Tongue (tissue), 3 donors: ENCODE measurements at places on chromosomes 13 and 19. TPM values are rescaled to one million over a fixed set of nuclear protein-coding genes. Genes with fewer than 3 reads are reported as not detected.

DNA sequence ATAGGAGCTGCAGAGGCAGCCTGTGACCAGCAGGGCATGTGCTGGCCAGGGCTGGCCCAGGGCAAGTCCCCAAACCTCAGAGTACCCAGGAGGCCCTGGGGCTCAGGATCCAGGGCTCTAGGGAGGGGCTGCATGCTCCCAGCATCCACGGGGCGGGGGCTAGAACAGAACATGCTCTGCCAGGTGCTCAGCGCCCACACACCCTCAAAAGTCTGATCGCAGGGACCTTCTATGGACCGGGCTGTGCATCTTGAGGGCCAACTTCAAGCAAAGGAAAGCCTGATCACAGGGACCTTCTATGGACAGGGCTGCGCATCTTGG lies 33.5 kb downstream of the ELL start:
- DNase-seq = no peak

DNA sequence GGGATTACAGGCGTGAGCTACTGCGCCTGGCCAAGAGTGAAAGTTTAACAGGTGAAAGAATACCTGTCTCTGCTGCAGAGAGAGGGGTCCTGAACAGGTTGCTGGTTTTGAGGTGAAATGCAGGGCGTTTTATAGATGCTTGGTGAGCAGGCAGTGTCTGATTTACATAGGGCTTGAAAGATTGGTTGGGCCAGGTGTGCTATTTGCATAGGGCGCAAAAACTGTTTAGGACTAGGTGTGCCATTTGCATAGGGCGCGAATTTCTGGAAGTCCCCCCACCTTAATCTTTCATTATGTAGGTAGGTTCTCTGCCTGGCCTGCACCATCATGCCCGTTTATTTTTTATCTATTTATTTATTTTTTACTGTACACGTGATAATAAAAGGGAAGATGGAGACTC lies 4.5 kb upstream of the NDUFB7 start:
- no peak for DNase-seq

DNA sequence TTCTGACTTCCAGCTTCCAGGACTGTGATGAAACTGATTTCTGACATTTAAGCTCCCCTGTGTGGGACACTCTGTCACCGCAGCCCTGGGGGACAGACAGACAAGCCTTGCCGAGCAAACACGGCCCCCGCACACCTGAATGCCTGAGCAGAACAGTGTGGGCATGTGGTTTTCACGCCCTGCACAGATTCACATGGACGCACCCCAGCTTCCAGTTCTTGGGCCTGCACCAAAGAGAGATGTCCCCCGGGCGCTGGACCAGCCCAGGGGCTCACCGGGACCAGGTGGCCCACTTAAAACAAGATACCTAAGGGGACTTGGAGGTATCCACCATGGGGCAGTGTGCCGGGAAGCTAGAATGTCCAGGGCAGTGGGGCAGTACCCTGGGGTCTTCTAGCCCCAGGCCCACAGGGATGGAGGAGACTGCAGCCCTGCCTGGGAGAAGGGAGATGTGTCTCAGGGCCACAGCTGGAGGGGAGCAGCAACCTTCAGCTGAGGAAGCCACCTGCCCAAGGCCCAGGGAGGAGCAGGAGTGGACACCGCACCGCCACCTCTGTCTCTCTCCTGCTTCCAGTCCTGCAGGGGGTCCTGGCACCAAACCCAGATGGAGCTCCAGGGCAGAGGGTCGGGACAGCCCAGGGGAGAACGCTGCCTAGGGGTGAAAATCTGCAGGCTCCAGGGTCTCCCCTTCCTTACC lies 50.5 kb downstream of the SOX1 start:
- no peak for DNase-seq

DNA sequence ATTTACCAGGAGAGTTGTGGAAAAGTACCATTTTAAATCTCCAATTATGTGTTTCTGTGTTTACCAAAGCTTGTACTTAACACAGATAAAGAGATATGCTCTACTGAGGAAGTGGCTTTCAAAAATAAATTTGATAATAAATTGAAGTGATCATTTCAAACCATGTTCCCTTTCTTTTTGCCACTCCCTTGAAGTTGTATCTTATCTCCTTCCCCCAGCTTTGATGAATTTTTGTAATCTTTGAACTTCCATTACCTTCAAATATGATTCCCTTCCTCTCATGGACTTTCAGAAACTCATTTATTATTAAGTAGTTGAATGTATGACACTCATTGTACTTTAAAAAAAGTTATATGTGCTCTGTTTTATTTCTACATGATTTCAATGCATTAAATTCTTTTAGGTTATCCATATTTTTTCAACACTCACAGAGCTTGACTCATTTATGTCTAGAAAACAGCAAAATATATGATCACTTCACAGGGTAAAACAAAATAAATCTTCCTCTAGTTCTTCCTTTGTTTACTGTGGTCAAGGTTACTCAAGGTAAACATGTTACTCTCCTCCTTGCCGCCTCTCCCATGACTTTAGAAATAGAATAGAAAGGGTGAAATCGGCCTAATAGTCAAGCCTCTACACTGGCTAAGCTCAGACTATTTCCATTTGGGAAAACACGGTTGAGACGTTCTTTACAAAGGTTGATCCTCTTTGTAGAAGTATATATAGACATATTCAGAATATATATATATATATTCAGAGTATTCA lies 251.2 kb upstream of the SPRY2 start:
- DNase-seq = no peak

- no peak for DNase-seq
These were observed 380.8 kb downstream of the LMO7 start for GRCh38 chr13:76016799-76017400.

GRCh38 chr13:109700176-109700575 lies 86.2 kb downstream of the IRS2 start:
- peak; percentile 82 for DNase-seq

DNA sequence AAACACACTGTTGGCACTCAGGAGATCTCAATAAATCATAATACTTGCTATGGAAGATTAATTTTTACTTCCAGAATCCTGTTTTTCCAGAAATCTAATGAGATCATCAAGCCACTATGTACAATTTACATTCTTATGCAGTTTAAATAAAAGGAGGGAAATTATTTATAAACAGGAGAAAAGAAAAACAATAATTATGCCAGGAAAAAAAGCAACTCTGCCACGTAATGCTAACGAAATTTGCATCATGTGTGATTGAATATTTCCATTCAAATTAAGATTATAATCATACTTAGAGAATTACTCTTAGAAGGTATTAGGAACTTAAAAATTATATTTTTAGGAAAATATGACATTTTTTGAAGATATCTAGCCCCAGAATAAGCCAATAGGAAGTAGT lies 13.0 kb downstream of the FAM124A start:
- no peak for DNase-seq

DNA sequence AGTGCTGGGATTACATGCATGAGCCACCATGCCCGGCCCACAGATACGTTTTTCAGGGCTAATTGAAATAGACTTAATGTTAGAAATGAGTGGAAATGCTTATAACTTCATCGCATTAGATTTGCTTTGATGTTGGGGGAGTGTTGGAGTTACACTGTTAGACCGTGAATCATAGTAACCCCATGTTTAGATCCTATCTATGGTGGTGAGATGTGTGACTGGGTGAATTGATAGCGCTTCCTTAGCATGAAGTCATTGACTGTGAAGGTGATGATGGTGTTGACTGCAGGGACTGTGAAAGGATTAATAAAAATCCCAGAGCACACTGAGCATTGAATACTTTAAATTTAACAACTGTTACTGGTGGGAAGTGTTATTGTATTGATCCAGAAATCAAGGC lies 1.7 kb downstream of the ZNF264 start:
- DNase-seq = no peak

- peak; percentile 71 for DNase-seq
These were observed 536 bp upstream of the AKAP8 start for GRCh38 chr19:15379999-15380647.

DNA sequence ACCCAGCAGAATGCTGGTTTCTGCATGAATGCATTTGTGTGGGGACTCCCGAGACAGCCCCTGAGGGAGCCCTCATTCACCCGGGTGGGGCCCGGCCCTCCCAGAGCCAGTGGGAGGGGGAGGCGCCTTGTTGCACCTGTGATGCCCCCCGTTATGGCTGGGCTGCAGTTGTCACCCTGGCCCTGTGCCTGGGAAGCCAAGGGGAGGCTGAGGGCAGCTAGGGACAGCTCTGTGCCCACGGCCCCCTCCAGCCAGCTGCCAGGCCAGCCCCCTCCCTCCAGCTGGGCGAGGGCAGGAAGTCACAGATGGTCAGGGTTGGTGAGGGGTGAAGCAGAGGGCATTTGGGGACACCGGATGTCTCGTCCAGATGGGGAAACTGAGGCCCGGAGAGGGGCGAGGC lies 26.1 kb downstream of the NFIC start:
- peak; percentile 91 for DNase-seq

JUNB gene
- 157 TPM for total RNA-seq

DCT gene
- total RNA-seq = 0.62 TPM

C19orf38 gene
- 3.9 TPM for total RNA-seq

ZNF772 gene
- total RNA-seq = 25.2 TPM

HAUS8 gene
- 5.1 TPM for total RNA-seq

TTC9B gene
- not detected for total RNA-seq

ALOX5AP gene
- total RNA-seq = 0.72 TPM
